CD4-positive, alpha-beta T cell treated with Interleukin-6 at 100 ng/mL for 8 hours (primary cell): ENCODE measurements at places on chromosomes 11 and 22.

GRCh38 chr11:64809781-64810241, 540 bp downstream of the MEN1 start:
- DNase-seq = no peak

GRCh38 chr11:44556735-44557409, 8.6 kb upstream of the CD82 start:
- peak; percentile 64 for DNase-seq

DNA sequence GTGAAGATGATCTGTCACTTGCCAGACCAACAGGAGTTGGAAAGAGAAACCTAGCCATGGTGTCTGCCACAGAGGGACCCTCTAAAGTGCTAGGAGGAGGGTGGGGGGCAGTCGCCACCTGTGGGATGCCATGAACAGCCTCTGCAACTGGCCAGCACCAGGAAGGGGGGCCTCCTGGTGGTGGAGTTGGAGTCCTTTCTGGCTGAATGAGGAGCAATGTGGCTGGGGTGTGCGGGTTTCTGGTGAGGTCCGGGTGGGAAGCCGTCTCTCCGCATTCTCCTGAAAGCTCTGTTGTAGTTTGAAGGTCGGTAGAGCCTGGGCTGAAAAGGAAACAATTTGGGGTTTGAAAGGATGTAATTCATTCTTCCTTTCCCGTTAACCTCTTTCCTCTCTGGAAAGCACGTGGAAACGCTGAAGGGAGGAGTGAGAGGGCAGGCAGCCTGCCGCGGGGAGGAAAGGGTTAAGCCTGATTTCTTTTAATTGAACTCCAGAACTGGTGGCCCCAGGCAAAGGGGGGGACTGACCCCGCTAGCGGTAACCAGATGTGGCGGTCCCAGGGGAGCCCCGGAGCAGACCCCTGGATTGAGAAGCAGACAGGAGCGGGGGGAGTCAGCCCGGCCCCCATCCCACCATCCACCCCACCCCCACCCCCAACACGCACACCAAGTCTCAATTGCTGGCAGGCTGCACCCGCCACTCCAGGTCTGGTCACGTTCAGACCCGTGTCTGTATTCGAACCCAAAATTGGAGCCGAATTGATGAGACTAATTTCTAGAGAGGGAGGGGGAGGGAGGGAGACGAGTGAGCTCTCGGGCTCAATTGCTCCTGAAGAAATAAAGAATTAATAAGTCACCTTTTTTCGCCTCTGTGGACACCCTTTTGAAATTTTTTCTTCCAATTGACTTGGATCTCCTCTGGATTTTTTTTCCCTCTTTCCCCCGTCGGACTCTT, 1.8 kb upstream of the FLI1 start:
- DNase-seq = no peak

DNA sequence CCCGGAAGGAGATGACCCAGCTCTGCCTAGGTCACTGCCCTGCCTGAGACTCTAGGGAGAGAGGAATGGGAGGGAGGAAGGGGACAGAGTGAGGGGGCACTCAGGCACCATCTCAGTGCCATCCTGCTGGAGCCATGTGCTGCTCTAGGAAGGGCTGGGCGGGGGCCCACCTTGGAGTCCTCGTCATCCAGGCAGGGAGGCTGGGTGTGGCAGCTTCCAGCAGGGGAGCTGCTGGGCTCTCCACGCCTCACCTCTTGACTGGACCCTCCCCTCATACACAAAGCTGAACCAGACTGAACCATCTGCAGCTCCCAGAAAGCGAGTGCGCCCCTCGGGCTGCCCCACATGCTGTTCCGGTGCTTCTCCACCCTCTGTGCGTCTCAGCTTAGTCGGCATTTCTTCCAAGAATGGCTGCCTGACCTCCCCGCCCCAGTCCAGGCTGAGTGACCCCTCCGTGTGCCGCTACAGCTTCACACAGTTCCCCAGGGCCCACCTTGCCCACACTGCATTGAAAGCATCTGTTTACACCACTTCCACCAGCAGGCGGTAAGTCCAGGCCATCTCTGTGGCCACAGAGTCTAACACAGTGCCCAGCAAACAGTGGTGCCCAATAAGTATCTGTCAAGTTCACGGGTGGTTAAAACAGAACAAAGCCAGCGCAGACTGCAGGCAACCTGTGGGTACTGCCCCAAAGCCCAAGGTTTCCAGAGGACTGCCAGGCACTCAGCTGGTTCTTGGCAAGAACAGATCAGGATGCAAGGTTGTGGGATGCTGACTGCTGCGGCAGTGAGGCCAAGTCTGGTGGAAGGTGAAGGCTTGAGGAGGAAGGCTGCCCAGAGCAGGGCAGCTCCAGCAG, 9.4 kb upstream of the TRIM29 start:
- no peak for DNase-seq

DNA sequence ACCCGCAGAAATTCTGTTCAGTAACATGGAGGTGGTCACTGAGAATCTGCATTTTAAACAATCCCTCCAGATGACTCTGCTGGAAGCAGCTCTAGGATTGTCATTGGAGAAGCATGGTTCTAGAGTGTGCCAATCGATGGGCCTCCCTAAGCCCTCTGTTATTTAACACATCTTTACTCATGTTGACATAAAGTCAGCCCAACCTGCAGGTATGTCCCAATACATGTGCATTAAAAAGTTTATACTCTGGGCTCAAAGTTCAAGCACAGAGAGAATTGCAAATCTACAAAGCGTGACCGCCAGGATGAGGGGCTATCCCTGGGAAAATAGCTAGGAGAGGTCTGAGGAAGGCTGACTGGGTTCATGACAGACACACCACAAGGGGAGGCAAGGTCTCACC, 116.4 kb downstream of the KIRREL3 start:
- no peak for DNase-seq

- no peak for DNase-seq
Measured at GRCh38 chr11:40722179-40722795, 737.2 kb downstream of the LRRC4C start.

DNA sequence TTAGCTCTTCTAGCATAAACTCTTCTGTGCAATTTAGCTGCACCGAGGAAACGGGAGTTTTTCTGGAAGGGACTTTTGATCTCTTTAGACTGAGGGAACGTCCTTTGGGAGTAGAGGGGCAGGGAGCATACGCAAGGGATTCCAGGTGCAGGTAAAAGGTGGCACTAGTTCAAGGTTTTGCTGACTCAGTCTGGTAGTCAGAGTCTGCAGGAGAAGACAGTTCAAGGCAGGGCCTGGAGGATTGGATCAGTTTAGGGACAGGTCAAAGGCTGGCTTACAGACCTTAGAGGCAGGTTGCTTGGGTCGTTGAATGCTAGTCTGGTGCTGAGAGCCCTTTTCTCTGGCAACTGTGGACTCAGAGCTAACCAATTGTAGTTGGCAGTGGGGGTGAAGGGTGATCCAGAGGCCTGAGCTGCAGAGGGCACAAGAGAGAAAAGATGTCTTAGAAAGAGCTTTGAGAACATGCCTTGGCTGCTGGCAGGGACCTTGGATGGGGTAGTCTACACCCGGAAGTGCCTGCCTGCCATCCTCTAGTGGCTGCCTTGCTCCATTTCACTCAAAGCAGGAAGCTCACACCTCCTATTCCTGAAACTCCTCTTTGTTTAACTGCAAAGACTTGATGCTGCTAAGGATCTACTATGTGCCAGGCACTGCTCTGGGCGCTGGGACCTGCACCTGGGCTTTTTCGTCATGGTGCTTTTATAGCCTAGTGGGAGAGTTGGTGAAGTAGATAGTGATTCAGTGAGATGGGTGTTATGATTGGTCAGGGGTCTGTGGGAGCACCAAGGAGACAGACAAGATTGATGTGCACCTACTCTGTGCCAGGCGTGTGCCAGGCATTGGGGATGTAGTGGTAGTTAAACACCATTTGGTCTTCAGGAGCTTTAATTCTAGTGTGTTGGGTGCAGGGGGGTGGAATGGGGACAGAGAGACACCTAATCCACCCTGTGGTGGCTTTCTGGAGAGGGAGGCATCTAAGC, 17.1 kb downstream of the MIAT start:
- DNase-seq = peak; percentile 26

DNA sequence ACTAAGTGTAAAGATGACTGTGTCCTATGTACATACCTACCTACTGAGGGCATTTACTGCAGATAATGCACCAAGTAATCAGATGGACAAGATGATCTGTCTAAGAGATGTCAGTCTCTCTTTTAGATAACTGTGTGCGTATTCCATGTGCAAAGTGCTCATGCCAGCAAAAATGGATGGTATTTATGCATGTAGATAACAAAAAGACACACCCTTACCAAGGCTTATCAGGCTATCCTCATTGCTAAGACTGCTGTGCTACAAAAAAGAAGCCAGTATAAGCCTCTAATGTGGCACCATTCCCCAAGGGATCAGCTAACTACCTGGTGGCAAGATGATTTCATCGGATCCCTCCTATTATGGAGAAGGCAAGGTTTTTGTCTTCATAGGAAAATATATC, 34.3 kb upstream of the CD44 start:
- DNase-seq = no peak

DNA sequence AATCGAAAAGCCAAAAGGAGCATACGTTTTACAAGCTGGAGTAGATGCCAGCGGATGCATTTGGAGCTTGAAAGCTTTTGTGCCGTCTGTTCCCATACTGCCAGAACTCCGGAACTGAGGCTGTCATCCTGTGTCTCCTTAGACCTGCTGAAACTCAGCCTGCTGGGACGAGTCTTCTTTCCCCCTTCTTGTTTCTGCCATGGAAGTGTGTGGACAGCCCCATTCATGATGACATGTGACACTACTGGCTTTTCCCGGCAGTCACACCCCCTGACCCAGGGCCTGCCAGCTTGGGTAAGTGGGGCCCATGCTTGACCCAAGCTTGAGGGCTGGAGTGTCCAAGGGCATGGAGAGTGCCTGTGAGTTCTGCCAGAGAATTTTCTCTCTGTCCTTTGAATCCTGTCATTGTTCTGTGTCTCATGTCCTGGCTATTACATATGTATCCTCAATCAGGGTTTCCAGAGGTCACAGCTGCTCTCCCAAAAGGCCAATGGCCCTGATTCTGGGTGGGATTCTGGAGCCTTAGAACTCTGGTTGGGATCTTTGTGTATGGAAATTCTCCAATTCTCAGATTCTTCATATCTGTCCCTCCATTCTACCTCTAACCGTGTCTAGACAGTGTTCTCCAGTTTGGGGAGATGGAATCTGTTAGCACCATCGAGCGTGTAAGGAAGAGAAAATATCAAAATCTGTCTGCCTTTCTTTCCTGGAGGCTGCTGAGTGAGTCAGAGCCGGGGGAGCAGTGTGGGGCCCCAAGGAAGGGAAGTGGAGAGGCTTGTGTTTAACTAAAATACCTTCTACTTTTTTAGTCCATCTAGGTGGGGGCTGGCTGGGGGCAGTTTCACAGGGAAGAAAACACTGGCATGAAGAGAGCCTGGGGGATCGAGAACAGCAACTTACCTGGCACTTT, 73.2 kb downstream of the KIAA1671 start:
- DNase-seq = no peak

GRCh38 chr22:30452861-30453260, 19.0 kb downstream of the SEC14L3 start:
- no peak for DNase-seq

GRCh38 chr22:46739094-46739870, 1.2 kb upstream of the CERK start:
- DNase-seq = peak; percentile 79

DNA sequence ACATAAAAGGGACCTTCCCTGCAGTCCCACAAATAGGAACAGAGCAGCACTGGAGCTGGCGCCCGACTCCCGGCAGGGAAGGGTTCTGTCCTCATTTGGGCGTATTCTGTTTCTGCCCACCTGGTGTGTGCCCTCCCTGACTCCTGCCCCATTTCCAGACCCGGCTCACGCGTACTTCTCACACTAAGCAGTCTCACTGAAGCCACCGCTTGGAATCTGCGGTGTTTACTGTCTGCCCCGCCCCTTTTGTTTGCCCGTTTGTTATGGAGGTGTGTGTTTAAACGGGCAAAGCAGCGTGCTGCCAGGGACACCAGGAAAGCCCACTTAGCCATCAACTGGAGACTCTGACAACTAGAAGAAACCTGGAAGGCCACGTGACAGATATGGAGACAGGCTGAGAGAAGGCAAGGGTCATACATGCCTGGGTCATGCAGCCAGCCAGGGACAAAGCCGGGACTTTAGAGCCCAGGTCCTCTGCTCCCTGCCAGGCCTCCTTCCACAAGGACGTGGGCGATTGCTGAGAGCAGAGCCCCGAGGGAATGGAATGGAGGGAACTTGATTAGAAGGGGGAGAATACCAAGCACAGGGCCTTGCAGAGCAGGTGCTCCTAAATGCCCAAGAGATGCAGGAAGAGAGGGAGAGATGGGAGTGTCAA, 8.7 kb upstream of the EFCAB6 start:
- DNase-seq = no peak

DNA sequence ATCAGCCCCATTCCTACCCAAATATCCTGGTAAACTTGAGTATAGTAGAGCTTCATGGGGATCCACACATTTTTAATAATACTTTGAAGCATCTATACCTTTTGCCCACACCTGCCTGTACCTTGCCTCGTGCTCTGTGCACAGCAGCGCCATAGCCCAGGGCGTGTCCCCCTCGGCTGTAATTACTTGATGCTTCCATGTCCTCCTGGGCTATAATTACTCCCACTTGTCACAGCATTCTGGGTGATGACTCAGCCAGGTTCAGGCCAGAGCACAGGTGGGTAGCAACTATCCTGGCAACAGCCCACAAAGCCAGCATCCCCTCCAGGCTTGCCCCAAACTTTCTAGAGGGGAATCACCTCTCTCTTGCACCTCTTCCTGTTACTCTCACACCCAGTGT, 23.7 kb upstream of the SLC36A4 start:
- DNase-seq = no peak

DNA sequence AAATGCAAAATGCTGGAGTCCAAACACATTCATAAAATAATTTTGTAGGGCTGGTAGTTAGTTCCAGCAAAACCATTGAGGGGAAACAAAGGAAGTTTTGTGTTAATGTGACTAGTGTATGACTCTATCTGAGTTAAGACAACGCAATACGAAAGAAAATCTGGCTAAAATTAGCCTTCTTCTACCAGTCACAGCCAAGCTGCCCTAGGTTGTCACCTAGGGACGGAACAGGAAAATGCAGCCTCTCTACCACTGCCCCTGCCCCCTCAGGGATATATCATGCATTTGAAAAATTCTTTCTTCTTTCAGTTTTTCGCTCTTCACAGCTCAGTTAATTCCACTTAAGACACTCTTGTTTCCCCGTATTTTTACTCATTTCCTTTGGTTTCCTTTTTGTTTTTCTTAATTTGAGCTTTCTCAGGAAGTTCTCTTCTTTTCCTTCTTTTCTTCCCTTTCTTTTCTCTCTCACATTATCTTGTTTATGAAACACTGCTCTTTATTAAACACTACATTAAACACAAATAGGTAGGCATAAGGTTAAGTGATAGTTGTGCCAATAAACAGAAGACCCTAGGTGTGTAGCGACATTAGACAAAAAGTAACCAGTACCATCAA, 30.6 kb downstream of the KIRREL3 start:
- no peak for DNase-seq

- peak; percentile 56 for DNase-seq
Measured at GRCh38 chr22:26360169-26360885, 68.7 kb upstream of the ASPHD2 start.
